B cell (primary cell): ENCODE measurements at places on chromosomes 6 and 20.

DNA sequence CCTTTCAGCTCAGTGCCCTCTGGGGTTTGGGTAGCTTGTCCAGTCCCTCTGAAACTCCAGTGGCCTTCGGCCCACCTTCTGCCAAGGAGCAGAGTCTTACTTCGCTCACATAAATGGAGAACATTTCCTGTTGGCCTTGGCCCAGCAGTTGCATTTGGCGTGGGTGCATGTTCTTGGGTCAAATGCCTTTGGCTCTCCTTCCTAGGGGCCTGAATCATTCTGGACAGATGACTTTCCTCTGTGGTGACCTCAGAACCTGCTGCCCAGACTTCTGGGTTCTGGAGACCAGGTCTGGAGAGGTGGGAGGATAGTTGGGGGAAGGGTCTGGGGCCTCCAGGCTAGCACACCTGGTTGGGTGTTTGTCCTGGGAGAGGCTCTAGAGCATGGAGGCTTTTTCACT lies 29.3 kb downstream of the BCAS4 start:
- no peak for DNase-seq

DNA sequence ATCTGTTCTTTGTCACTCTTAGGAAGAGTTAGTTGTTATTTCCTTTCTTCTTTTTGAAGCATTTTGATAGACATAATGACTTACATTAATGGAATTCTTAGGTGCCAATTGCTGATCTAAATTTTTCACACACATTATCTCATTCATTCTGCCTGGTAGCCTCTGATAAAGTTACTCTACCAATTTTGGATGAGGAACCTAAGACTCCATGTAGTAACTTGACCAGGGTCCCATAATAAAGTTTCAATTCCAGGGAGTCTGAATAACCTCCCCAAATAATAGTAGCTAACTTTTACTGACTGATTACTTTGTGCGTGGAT lies 73.2 kb upstream of the CITED2 start:
- DNase-seq, result no peak

DNA sequence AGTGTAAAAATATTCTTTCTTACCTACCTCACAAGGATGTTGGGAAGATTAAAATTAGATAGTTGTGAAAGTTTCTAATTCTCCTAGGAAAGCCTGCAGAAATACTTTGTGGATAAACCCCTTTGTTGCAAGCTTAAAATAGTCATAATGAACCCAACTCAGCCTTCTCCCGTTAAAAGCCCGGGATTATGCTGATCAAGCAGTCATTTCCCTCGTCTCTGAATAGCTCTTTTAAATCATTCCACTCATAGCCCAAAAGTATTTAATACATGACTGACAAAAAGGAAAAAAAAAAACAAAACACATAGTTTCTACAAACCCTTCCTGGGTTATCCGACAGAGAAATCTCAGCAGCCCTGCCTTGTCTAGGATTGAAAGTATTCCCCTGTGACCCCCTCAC lies 10.9 kb upstream of the METTL24 start:
- no peak for DNase-seq

DNA sequence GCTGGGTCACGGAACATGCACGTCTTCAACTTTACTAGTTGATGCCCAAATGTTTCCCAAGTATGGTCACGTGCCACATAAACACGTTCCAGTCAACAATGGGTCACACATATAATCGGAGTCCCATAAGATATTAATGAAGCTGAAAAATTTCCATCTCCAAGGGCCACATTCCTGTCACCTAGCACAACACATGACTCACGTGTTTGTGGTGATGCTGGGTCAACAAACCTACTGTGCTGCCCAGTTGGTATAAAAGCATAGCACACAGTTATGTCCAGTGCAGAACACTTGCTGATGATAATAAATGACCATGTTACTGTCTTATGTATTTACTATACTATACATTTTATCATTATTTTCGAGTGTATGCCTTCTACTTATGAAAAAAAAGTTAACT lies 68.0 kb upstream of the INSM1 start:
- DNase-seq, result no peak

GRCh38 chr20:54625497-54625896 lies 150.1 kb downstream of the DOK5 start:
- DNase-seq, result no peak

GRCh38 chr6:13668291-13668928 lies 43.2 kb downstream of the RANBP9 start:
- no peak for DNase-seq

DNA sequence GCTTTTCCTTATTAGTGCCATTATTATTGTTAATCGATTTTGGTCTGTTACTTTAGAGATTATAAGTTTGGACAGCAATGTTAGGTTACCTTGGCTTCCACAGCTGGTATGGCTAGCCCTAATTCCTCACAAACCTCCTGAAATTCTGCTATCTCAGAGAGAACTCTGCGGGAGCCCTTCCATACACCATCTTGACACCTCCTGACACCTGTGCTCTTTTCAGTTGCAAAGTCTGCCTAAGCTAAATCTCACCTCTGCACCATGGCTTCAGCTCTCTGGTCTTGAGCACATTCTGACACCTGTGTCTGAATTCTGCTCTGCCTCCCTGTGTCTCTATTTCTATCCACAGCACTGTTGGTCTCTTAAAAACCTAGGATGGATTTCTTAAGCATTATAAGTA lies 106.5 kb downstream of the DCDC2 start:
- DNase-seq, result no peak

- no peak for DNase-seq
These were observed 114.6 kb upstream of the TAB2 start for GRCh38 chr6:149202952-149203351.

- peak; percentile 72 for DNase-seq
These were observed 236.3 kb upstream of the ZNF217 start for GRCh38 chr20:53829724-53830521.

DNA sequence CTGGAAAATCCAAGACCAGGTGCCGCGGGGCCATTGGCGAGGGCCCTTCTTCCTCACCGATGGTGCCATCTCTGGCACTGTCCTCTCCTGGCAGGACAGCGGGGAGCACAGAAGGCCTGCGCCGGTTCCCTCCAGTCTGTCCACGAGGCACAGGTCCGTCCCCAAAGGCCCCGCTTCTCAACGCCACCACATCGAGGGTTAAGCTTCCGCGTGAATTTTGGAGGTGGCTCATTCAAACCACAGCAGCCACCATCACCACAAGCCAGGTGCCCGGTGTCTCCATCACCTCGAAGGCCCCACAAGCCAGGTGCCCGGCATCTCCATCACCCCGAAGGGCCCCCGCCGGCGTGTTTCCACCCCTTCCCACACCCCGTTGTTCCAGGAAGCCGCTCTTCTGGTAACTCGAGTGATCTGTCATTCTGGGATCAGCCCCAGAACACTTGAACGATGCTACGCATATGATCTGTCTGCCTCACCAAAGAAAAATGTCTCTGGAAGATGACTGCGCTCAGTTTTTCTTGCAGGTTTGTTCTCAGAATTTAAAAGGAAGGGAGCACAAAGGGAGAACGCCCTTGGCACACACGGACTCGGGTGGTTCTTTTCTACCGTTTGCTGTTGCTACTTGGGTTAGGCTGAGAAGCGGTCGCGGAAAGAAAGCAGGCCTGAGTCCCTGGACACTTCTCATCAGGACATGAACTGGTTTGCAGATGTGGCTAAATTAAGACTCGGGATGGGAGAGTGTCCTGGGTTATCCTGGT lies 9.9 kb upstream of the KIF25 start:
- DNase-seq, result no peak

- DNase-seq, result no peak
These were observed 13.4 kb downstream of the CST7 start for GRCh38 chr20:24962510-24962909.

DNA sequence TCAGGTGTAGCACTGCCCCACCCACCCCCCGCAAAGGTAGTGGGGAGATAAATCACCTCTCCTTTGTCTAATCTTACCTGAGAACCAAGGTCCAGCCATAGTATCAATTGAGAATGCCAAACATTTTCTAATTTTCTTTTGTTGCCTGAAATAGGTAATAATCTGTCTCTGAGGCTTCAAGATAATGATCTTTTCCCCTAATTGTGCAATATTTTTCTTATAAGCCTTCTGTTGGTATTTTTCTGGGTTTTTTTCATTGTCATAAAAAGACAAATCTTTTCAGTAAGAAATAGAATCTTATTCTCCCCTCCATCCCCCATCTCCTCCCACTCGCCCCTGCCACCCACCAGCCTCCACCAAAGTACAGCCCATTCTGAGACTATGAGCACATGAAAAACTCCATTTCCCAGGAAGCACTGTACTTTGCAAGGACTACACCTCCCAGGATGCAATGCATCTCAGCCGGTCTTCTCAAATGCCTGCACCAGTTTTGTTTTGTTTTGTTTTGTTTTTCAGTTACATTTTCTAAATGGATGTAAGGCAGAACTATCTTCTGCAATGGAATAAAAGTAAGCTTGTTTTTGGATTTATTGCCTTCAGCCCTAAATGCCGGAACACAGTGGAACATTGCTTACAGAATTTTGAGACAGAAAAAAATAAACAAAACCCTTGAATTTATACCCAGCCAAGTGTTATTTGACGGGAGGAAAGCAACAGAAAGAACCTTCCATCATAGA lies 268.0 kb downstream of the TFAP2A start:
- peak; percentile 6 for DNase-seq

DNA sequence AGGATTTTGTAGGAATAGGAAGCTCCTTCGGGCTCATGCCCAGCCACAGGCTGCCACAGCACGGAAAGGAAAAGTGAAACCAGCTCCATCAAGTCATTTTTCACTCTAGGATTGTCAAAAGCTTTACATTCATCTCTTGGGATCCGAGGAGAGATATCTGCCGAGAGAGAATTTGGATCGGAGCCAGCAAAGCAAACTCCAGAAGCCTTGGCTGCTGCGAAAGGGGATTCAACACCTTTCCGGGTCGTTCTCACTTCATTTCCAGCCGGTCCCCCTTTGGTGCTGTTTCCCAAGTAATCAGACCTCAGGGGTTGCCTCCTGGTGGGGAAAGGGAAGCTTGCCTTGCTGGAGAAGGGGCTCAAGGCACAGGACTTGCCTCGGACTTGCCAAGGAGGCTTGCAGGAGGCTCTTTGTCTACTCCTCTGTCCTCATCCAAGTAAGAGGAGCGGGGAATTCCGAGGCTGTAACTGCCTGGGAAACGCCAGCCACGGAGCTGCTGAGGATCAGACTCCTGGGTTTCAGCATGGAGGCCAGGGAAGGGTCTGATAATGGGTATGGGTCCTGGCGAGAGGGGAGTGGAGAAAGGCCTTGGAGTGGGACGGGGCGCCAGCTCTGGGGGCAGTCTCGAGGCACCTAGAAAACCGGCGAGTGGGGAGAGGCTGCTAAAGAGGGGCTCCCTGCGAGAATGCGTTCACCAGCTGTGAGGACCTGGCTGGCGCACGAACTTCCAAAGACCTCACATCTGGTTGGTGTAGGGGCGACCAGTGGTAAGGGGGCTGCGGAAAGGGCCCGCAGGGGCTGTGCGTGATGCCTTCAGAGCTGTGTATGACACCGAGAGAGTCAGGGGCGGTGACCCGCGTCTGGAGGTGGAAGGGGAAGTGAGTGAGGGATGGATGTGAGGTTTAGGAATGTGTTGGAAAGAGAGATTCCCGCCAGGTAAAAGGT lies 702 bp downstream of the ETV7 start:
- no peak for DNase-seq

- DNase-seq, result no peak
These were observed 14.2 kb downstream of the SLC22A23 start for GRCh38 chr6:3442431-3443220.

DNA sequence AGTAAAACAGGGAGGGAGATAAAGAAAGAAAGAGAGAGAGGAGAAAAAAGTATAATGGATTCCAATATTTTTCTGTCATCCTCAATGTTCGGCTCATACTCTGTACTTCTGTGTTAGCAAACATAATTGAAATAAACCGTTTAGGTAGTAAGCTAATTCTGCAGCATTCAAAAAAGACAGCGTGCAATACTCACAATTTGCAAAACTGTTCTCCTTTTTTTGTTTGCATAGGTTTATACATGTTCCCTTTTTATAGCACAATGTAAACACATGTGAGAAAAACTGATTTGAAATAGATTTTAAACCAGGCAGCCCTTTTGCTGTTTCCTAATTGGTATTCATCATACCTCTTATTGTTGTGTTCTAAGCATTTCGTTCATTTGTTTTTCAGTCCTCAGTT lies 188.9 kb downstream of the PLCB1 start:
- no peak for DNase-seq

DNA sequence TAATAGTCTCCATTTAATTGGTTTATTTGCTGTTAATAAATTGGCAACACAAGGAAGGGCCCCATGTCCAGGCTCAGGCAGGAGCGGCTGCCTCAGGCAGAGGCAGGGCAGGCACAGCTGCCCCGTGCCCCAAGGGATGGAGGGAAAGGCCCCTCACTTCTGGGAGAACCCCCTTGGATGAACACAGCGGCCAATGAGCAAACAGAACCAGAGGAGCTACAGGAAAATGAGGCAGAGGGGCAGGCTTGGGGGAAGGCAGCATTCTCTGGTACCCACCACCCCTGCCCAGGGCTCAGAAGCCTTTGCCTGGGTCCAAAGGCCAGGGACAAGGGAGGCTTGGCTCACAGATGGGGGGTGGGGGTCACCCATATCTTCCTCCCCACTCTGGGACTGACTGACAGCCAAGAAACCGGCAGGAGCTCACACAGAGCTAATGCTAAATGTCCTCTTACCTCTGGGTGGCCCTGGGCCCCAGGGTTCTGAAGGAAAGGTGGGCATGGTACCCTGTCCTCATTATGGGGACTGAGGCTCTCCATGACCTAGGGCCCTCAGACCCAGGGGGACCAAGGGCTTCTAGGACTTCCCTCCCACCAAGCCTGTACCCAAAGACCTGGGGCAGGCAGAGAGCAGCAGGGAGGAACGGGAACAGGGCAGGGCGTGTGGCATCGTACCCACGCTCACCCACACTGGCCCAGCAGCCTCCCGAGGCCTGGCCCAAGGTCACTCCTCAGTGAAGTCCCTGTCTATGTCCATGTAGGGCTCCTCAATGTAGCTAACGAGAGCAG lies 47.0 kb downstream of the MYH7B start:
- DNase-seq, result no peak

- peak; percentile 64 for DNase-seq
These were observed 128.8 kb downstream of the SOBP start for GRCh38 chr6:107618672-107619071.

GRCh38 chr6:10332111-10332510 lies 82.8 kb downstream of the TFAP2A start:
- no peak for DNase-seq

GRCh38 chr6:104484626-104485025 lies 375.1 kb downstream of the HACE1 start:
- no peak for DNase-seq

DNA sequence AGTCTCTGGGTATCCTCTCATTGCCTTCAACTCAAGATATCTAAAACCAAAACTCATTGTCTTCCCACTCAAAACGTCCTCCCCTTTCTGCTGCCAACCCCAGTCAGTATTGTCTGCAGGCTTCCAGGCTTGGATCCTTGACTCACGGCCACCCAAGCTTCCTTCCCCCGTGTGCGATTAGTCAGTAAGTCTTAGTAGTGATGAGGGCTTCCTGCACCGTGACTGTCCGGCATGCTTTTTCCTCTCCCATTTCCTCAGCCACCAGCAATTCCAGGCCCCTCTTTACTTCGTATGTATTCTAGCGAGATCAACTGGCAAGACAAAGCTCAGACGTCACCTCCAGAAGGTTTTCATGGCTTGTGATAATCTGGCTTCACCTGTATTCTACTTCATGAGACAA lies 88.6 kb upstream of the DUSP22 start:
- DNase-seq, result no peak

GRCh38 chr6:6649824-6650349 lies 61.4 kb downstream of the LY86 start:
- DNase-seq, result no peak

GRCh38 chr20:61806995-61807394 lies 258.7 kb downstream of the TAF4 start:
- no peak for DNase-seq
